ENCODE measurements at places on chromosomes 3 and 15.

DNA sequence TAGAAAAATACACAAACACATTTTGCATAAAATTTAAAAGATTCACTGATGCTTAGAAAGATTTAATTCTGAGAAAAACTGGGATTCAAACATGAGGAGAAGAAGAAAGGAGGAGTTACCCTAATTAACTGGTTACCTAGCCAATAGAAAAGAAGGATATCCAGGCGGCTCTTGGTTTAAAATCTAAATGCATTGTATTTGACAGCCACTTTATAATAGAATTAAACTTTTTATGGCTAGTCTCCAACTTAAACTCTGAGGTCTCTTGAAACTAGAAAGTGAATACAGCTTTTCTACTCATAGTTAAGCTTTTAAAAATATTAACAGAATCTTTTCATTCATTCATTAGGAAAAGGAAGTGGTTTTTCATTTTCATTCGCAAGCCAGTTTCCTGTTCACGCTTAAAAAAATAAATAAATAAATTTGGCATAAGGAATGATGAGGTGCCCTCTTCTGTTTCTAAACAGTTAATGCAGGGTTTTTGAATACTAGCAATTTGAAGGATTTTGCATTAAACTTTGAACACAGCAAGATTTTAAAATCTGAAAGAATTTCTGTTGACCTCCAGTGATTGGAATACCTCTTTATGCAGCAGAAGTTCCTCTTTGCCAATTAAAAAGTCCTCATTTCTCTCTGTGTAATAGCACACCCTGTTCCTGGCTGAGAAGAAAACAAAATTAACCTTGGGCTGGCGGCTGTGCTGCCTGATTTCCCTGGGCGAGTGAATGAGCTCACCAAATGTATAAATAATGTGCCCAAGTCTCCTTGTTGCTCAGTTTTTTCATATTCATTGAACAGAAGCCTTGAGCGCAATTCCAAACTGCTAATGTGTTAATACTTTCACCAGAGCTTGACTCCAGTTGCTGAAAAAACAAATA is 105.1 kb downstream of the ZMAT3 start:
- DNase-seq = no peak

DNA sequence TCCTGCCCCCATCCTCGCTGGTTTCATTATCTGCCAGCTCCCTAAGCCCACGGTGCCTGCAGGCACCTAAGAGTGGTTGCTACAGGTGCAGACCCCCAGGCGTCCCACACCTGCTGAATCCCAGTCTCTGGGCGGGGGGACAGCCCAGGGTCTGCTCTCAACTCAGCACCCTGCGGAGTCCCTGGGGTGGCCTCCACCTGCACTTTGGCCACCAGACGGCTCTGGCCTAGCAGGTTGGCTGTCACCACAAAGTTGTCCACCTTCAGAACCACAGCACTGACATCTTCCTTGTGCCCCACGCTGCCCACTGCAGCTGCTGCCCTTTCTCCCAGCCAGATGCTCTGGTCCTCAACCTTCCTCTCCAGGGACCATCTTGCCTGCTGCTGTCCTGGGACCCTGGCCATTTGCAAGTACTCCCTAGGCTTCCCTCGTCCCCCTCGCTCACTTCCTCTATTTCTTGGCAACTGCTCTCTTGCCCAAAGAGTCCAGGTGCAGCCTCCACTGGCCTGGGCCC is 34.9 kb upstream of the SNRPA1 start:
- DNase-seq = no peak

DNA sequence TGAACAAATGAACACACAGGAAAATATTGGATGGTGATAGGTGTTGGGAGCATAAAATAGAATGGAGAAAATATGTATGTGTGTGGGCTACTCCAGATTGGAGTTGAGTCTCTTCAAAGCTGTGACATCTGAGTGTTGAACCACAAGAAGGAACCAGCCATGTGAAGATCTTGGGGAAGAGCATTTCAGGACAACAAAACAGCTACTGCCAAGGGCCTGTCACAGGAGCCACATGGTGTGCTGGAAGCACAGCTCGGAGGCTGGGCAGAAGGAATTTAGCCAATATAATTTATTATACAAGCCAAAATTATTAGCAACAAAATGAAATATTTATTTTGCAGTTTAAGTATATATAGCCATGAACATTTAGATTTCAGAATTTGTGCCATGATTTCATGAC is 108.3 kb upstream of the FGF7 start:
- DNase-seq = no peak

GRCh38 chr3:15384510-15385237 is 42.7 kb downstream of the METTL6 start:
- DNase-seq = no peak

DNA sequence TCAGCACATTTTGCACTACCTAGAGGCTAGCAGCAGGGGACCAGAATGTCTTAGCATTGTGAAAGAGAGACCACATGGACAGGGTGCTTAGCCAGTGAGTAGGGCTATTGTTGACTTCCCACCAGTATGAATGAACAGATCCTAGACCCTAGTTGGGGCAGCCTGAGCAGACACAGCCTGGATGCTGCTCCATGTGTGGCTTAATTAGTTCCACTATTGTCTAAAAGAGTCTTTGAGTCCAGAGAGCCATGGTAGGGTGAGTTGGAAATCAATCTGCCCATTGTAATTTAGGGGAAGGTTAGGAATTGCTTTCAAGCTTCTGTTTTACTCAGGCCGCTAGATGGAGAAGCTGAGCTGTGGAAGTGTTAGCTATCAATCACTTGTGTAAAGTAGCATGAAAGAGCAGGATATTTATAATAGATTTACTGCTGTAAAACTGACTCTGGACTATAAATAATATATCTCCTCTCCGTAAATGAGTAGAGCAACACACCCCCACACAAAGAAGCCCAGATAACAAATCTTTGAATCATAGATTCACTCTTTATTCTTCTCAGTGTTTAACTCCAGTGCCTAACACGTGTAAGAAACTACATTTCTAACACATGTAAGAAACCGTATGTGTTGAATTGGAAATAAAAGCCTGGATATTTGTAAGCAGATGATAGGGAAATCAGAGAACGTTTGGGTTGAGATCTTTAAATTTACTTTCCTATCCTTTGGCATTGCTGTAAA is 4.1 kb upstream of the GCSAM start:
- DNase-seq = peak; percentile 27

DNA sequence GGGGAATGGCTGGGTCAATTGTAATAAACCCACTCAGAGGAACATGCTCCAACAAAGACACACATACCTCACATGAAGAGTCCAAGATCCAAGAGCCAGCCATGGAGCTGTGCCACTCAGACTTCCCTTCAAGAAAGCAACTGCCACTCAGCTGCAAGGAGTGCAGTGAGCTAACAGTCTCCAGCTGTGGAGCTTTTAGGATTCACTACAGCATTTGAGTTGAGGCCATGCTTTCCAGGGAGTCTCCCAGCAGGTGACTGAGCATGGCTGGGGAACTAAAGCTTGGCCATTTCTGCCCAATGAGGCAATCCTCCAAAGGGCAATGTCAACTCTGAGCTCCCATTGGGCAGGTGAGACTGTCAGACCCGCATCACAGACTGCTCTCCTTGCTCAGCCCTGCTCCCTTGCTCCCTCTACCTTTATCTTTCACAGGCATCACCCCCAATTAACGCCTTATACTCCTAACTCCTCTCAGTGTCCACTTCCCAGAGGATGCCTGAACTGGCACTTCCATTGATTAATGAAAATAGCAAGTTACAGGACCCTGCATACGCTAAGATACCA is 165.3 kb upstream of the CTNNB1 start:
- DNase-seq = no peak

- no peak for DNase-seq
These were observed 163.8 kb downstream of the RSRC1 start for GRCh38 chr3:158273656-158274055.

DNA sequence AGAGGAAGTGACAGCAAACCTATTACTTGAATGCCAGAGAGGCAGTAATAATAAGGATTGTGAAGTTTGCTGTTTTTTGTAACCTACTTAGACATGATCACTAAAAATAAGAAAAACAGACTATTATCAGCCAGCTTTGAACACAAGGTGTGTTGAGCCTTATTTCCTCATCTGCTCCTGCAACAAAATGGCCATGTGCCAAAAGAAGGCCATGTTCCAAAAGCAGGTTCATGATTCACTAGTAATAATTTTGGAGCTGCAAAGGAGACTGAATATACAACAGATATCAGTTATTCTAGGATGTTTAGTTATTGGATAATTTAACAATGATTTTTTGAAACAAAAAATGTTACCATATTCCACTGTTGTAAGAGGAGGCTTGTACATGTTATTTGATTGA is 578.7 kb downstream of the SQOR start:
- no peak for DNase-seq

DNA sequence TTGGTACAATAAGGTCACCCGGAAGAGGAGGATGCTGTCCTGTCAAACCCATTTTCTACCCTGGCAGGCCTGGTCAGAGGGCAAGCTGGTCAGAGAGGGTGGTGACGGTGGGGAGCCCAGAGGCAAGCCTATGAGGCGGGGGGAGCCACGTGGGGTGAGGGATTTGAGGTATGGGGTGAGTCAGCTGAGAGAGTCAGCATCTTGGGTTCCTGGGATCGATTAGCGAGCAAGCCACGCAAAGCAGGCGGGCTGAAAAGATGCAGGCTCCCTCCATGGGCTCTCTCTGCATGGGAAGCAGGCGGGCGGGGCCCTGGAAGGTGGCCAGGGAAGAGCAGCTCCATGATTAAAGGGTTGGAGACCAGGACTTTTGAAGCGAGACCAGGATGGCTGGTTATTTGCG is 48.1 kb downstream of the MAGEF1 start:
- DNase-seq = no peak

DNA sequence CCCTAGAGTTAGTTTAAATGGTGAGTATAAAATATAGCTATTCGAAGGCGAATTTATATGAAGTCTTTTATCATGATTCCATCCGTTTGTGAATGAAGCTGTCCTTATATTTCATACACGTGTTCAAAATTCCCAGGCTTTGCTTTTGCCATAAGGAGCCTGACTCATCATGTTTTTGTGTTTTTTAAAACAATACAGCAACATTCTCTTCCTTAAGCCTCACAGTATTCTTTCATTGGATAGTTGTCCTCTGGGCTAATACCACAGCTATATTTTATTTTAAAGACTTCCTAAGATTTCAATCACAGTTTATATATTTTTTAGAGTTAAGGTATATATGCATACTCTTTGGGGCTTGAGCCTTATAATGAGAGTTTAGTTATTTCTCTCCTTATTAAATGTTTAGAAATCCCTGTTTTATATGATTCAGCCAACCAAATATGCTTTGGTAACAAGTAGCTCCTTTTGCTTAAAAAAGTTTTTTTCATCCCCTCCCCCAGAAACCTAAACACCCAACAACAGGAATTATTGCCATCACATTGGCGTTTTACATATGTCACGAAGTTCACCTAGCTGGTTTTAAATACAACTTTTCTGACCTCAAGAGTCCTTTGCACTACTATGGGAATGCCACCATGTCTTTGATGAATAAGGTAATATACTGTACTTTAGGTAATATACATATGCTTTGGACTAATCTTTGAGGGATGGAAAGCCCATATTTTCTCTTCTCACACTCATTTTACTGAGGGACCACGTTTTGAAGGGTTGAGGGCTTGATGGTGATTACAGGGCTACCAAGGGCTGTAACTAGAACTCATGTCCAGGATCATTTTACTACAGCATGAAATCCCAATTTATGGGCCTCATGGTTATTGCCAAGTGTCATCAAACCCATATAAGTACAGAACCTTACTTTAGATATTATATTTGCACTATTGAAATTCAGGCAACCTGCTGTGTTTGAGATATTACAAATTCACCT is 28.5 kb downstream of the ST3GAL6 start:
- no peak for DNase-seq

DNA sequence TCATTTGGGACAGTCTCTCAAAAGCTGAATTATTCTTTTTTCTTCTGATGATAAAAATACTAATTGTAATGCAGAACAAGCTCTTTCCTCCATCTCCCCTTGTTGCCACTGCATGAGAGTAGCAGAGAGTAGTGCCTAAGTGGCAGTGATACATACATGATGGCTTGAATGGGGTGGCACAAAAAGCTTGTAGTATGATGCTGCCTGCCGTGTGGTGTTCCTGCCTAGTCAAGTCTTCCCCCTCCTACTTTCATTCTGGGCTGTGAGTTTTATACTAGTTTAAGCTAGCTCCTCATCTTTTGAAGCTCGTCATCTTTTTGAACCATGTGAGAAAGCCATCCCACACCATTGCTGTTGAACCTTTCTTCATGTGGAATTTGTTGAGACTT is 230.5 kb downstream of the NFKBIZ start:
- DNase-seq = peak; percentile 7

DNA sequence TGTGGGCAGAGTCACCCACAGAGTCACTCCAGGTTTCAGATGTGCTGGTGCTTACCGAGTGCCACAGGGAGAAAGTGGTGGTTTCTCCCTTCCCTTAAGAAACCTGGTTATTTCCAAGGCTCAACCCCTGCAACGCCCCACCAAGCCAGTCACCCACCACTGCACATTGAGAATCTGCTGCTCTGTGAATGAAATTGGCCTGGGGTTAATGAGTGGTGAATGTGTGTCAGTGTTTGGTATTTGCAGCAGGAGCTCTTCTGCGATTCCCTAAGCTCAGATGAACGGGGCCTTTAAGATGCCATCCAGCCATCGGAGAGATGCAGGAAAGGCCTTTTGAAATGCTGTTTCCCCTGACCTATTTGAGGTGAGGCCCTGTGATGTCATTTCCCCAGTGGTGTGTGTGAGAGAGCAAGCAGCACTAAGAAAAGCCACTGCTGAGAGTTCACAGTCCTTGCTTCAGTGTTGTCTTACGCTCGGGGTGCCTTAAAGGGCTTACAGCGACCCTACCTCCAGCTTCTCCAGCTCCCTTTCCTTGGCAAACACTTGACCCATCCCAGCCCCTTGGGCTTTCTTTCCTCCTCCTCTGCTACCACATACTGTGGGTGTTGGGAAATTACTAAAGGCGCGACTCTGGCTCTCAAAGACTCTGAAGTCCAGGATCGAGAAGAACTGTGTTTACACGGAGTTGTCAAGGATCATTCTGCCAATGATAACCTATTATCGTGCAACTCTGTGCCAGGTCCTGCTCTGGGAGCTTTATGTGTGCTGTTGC is 68.9 kb downstream of the SMAD3 start:
- peak; percentile 46 for DNase-seq

DNA sequence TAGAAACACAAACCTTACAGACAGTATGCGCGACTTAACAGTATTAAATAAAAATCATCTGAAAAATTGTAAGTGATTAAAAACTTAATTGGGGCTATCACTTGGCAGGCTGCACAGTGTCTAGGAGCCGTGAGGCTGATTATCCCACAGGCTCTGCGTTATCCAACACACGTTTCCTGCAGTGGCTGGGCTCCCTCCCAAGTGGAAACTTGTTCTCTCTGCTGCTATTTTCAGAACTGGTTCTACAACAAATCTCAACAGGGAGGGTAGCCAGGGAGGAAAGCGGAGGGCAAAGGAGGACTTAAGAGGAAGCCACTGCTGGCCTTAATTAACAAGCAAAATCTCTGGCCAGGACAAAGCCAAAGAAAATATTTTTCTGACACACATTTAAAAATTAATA is 555.2 kb downstream of the MAGI1 start:
- no peak for DNase-seq
